ENCODE measurements at places on chromosomes 2 and 18.

DNA sequence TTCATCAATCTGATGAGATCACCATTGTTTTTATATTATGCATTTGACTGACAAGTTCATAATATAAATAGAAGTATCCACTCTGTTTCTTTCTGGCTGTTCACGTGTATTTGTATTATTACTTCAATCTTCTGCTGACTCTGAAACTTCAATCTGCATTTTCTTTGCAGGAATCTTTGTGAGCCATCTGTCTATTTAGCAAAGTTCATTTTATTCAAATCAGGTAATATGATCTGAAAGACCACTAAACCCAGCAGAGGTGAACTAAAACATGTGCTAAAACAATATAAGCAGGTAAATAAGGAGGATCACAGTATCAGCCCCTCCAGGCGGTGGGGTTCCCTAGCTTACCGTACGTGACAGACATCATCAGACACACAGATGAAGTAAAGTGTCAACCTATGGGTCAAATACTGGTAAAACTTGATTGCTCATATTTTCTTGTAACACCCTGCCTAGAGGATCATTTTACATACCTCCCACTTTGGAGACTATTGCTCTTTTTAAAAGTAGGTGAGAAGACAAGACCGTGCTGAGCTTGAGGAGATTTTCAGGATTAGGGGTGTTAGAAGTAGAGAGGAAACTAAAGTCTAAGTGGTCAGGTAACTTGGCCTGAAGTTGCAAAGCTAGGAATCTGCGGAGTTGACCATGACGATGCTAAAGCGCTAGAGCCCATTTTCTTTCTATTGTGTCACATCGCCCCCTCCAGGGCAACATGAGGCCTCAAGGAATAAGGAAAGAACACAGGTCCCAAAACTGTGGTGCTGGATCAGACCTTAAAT lies 9.0 kb downstream of the DTNB start:
- peak; percentile 79 for DNase-seq

GRCh38 chr2:7736646-7737305 lies 819.6 kb downstream of the RNF144A start:
- peak; percentile 9 for DNase-seq

DNA sequence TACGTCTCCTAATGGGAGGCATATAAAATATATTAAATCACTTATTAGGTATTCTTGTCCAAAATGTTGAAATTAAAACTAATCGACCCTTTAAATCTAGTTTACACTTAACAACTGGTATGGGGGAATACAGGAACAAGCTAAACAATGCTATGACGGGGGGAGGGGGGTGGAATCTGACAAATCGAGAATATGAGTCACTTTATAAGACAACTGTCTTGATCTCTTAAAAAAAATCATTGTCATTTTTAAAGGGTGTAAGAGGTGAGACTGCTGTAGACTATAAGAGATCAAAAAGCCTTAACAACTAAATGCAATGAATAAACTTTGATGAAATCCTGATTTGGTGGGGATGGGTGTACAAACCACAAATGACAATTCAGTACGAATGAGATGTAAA lies 6.0 kb downstream of the MAP3K2 start:
- DNase-seq: no peak

GRCh38 chr2:11156396-11157075 lies 1.3 kb downstream of the SLC66A3 start:
- DNase-seq: no peak

GRCh38 chr18:62258616-62259015 lies 66.5 kb upstream of the TNFRSF11A start:
- no peak for DNase-seq

DNA sequence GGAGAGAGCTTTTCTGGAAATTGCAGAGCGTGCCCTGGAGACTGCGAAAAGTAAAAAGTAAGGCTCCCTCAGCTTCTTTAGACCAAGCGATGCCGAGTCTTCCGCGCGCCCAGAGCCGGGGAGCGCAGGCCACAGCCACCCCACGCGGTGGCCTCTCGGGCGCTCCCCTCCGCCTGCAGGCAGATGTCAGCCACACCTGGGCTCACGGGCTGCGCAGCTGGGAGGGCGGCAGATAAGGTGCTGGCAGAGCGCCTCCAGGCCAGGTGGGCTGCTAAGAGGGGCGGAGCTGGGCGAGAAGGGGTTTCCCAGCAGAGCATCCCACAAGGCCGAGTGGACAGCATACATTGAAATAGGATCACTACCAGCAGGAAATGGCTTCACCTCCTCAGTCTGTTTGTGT lies 81.7 kb downstream of the ARHGEF4 start:
- DNase-seq: no peak

DNA sequence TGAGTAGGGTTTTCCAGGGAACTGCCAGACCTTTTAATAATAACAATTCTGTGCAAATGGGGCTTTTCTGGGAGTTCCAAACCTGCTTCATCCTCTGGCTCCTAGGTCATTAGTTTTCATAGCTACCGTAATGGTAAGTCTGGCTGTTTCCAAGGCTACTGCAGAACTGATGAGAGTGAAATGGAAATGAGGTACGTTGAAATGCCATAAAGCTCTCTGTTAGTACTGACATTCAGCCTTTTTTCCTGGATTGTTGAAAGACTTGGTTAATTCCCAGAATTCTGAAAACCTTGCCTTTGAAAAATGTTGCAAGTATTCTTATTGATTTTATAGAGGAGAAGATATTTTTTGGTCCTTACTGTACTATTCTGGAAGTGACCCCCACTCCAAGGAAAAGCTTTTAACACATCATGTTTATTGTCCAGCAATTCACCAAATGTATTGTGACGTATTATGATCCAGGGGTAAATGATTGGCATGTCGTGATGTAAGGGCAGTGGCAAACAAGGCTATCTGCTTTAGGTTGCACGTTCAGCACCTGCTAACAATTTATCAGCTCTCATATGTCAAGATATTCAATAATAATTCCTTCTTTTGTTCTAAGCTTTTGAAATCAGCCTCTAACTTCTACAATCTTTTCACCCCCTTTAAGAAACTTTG lies 767.0 kb upstream of the RAB6C start:
- DNase-seq: no peak

GRCh38 chr2:20934236-20934635 lies 109.6 kb downstream of the APOB start:
- DNase-seq: no peak

DNA sequence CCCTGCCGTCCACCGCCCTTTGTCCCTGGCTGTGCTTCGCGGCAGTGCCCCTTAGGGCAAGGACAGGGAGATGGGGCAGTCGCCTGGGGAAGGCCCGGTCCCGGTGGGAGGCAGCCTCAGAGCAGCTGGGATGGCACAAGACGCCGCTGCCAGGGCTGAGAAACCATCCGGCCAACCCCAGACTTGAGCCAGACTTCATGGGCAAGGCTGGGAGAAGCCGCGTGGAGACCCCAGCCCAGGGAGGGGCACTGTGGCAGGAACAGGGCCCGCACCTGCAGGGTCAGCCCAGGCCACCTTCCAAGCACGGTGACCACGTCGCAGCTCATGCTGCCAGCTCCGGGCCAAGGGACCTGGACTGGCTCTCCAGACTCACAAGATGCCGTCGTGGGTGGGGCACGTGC lies 84.0 kb downstream of the NFATC1 start:
- no peak for DNase-seq

- no peak for DNase-seq
These were observed 1.9 kb downstream of the GPR55 start for GRCh38 chr2:230922951-230923717.

GRCh38 chr2:174594456-174594855 lies 3.1 kb downstream of the WIPF1 start:
- DNase-seq: no peak

DNA sequence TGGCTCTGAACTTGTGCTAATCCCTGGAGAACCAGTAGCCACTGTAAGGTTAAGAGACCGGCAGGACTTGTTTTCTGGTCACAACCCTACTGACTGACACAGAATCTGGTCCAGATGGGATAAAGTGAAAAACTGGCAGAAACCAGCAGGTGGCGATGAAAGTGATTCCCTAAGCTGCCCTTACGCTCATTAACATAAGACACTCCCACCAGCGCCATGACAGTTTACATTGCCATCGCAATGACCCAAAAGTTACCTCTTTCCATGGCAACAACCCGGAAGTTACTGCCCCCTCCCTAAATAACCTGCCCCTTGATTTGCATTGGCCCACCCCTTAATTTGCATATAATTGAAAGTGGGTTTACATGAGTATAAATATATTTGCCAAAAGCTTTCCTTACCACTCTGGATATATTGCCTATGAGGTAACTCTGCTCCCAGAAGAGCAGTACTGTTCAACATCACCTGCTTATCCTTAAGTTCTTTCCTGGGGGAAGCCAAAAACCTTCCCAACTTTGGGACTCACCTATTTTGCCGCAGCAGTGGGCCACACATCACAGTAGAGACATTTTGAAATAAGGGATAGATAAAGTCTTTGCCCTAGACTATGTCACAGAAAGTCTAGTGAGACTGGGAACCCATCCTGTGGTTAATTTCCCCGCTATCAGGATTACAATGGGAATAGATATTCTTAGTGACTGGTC lies 35.8 kb upstream of the AFF3 start:
- DNase-seq: peak; percentile 43

GRCh38 chr2:152219077-152219828 lies 43.7 kb upstream of the STAM2 start:
- DNase-seq: no peak

DNA sequence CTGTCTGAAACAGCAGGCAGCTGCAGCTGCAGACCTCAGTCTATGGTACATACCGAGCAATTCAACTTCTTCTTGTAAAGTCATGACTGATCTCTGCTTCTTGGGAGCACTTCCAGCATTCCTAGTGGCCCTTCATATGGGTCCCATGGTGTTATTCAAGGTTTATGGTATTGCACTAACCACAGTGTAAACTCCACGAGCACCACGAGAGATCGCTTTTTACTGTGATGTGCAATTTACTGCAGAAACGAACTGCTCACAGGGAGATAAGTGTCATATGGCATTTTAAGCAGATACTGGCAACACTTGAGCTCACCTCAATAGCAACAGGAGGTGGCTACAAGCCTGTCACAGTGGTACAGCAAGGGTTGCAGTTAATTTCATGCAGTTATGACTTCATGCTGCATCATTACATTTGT lies 38.6 kb upstream of the SH3BP4 start:
- peak; percentile 23 for DNase-seq

- DNase-seq: no peak
These were observed 174.3 kb downstream of the KCNE4 start for GRCh38 chr2:223226264-223226663.

DNA sequence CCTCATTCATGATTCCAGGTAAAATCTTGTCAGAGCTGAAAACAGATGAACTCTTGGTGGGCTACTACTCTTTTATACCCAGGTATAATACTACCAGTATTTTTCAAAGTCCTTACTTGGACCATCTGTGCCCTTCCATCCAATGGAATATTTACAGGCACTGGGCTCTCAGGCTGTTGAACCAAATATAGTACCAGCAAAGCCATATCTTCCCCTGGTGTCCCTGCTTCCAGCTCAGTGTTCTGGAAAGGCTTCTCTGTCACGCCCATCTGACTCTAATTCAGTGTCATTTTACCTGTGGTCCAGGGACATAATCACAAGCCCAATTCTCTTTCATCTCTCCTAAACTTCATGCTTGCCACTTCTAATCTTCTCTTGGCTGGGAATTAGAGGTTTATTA lies 119.2 kb upstream of the STK17B start:
- DNase-seq: no peak

GRCh38 chr2:240430595-240430994 lies 4.9 kb upstream of the GPC1 start:
- DNase-seq: no peak

DNA sequence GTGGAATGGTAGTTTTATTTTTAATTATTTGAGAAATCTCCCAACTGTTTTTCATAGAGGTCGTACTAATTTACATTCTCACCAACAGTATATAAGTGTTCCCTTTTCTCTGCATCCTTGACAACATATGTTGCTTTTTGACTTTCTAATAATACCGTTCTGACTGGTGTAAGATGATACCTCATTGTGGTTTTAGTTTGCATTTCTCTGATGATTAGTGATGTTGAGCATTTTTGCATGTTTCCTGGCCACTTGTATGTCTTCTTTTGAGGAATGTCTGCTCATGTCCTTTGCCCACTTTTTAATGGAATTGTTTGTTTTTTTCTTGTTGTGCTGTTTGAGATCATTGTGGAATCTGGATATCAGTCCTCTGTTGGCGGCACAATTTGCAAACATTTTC lies 242.5 kb downstream of the ZNF521 start:
- DNase-seq: no peak

GRCh38 chr2:111037128-111037527 lies 83.6 kb upstream of the BCL2L11 start:
- no peak for DNase-seq

DNA sequence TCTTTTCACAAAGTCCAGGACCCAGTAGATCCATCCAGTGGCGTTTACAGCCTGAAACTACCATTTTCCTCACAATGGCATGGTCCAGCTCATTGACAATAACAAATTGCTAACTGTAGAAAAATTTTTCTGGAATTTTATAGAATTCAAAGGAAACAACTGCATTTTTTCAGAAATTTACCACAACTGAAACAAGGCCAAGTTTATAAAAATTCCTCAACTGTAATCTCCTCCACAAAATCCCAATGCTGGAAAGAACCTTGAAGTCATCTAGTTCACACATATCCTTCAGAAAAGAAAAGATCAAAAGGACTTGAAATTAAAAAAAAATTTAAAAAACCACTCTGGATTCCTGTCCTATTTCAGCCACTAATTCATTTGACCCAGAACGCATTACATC lies 226.0 kb upstream of the CTAGE1 start:
- DNase-seq: peak; percentile 46

DNA sequence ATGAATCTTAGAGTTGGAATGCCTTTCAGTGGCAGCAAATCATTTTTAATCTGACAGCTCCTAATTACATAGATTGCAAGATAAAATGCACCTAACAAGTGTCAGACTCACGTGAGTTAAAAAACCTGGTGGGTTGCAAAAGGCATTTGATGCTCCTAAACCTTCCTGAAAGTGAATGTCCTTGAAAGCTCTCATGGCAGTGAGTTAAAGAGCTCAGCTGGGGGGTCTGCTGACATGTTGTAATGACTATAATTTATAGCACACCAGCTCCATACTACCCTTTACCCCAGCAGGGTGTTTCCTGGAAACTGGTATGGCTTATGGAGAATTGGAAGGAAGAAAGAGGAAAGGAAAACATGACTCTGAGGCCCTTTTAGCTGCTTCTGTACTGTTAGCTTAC lies 91.9 kb upstream of the CAVIN2 start:
- no peak for DNase-seq

GRCh38 chr2:144605231-144605840 lies 85.4 kb upstream of the ZEB2 start:
- DNase-seq: no peak

DNA sequence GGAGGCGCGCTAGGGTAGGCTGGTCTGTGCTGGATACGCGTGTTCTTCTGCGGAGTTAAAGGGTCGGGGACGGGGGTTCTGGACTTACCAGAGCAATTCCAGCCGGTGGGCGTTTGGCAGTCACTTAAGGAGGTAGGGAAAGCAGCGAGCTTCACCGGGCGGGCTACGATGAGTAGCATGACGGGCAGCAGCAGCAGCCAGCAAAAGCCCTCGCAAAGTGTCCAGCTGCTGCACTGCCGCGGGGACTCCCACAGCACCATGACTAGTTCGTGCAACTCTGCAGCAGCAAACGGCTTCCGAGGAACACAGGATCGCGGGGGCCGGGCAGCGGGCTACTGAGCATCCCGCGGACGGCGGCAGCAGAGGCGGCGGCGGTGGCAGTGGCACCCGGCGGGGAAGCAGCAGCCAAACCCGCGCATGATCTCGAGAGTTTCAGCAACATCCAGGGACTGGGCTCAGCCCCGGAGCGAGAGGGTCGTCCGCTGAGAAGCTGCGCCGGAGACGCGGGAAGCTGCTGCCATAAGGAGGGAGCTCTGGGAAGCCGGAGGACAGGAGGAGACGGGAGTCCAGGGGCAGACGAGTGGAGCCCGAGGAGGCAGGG lies 368 bp downstream of the TMEFF2 start:
- DNase-seq: peak; percentile 62

GRCh38 chr18:45957100-45957499 lies 10.0 kb downstream of the EPG5 start:
- peak; percentile 33 for DNase-seq

Measured in astrocyte of the hippocampus (primary cell).